ENCODE measurements at places on chromosomes 2 and 18. TPM values are rescaled to one million over a fixed set of nuclear protein-coding genes. Genes with fewer than 3 reads are reported as not detected.

IGFBP2 gene
- total RNA-seq, result 80.8 TPM

AKAIN1 gene
- total RNA-seq, result not detected

SLC14A1 gene
- total RNA-seq, result not detected

OR6B2 gene
- total RNA-seq, result not detected

PFN4 gene
- total RNA-seq, result not detected

NPHP1 gene
- 10.6 TPM for total RNA-seq

KCNF1 gene
- 15.0 TPM for total RNA-seq

CAVIN2 gene
- total RNA-seq, result not detected

MTCL1 gene
- total RNA-seq, result 26.0 TPM

POTEC gene
- total RNA-seq, result 2.5 TPM

MLPH gene
- 0.75 TPM for total RNA-seq

IL36RN gene
- not detected for total RNA-seq

POMC gene
- total RNA-seq, result 12.4 TPM

ATP8B1 gene
- total RNA-seq, result 0.74 TPM

ITPRIPL1 gene
- total RNA-seq, result 7.7 TPM

NEB gene
- total RNA-seq, result 5.5 TPM

SCYGR7 gene
- total RNA-seq, result not detected

CNDP1 gene
- total RNA-seq, result not detected

TMEM18 gene
- total RNA-seq, result 16.6 TPM

MAT2A gene
- total RNA-seq, result 171 TPM

UGT1A3 gene
- not detected for total RNA-seq

KANSL1L gene
- total RNA-seq, result 31.3 TPM

IL1R2 gene
- total RNA-seq, result 1.1 TPM

CHMP3 gene
- 20.5 TPM for total RNA-seq

MC4R gene
- not detected for total RNA-seq

UGT1A9 gene
- not detected for total RNA-seq

VWC2L gene
- not detected for total RNA-seq

SMAD7 gene
- 53.3 TPM for total RNA-seq

PDK1 gene
- total RNA-seq, result 27.3 TPM

MEP1B gene
- total RNA-seq, result not detected

ALK gene
- total RNA-seq, result 0.46 TPM

CACNB4 gene
- total RNA-seq, result 15.1 TPM

FAM124B gene
- total RNA-seq, result 1.2 TPM

SAG gene
- total RNA-seq, result not detected

SKA1 gene
- 70.6 TPM for total RNA-seq

EML6 gene
- 1.1 TPM for total RNA-seq

LCT gene
- not detected for total RNA-seq

TNFAIP6 gene
- total RNA-seq, result not detected

All from endodermal cell (in vitro differentiated cells).